Dermis blood vessel endothelial cell (primary cell): ENCODE measurements at places on chromosomes 16 and 17. TPM values are rescaled to one million over a fixed set of nuclear protein-coding genes. Genes with fewer than 3 reads are reported as not detected.

DNA sequence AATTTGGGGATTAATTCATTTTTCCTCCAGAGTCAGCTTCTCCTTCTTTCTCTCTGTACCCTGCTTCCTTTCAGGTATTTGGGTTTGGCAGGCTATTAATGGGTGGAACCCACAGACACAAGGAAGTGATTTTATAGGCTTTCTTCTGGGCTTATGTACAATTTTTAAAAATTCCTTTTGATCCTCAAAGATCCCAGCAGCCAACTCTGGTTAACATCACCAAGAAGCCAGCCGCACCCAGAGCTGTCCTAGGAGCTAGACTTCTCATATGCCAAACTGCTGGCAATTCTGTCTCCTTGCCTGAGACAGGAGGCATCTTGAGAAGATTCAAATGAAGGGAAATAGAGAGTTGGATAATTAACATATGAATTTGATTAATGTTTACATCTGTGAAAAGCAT, 47.2 kb upstream of the ELAC2 start:
- DNase-seq = no peak

DNA sequence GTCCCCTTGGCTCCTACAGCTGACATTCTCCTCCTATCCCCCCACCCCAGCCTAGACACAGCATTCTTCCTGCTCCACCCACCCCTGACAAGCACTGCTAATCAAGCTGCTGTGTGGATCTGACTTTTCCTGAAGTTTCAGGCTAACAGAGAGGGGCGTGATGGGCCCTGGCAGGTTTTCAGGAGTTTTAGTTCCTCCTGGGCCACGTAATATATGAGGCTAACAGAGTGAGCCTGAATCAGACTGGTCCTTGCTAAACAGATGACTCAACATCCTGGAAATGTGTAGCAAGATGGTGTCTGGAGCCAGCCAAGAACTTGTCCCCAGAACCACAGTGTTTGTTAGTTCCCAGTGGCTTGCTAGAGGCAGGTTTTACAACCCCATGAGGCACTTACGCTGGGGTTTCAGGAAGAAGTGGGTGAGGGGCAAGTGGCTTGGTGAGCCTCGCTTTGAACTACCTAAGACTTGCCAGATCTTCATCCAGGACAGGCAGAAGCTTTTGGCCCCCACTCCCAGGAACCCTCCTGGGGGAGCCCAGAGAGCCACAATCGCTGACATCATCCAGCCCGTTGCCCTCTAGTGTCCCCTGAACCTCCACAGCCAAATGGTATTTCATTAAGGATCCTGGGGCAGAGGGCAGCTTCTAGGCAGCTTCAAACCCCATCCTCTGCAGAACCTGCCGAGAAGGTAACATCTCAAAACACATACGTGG, 15.9 kb downstream of the TMEM92 start:
- DNase-seq = peak; percentile 93

- DNase-seq = peak; percentile 78
These were observed 10.9 kb upstream of the IL34 start for GRCh38 chr16:70635336-70636016.

DNA sequence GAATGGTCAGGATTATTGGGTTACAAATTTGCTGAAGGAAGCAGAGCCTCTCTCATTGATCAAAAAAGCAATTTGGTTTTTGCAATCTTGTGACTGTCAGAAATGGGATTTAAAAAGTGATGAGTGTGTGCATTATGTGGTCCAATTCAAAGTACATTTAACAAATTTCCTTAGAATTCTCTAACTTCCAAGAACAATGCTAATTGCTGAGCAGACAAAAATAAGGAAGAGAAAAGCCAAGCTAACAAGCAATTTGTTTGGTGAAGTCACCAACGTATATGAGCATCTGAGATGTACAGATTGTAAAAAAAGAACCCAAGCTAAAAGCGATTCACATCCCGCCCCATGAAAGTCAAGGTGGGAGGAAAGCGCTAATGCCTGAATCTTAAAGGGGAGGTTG, 1643.9 kb downstream of the CDH8 start:
- no peak for DNase-seq

The TM4SF5 gene
- not detected in 2 replicates for total RNA-seq

The SLC6A2 gene
- not detected in 2 replicates for total RNA-seq

The SPATA32 gene
- total RNA-seq = 0.05 TPM in 1 of 2 replicates, not detected in the other

The TGFB1I1 gene
- 37.4 and 51.2 TPM in 2 replicates for total RNA-seq
